ENCODE measurements at places on chromosomes 5 and 9.

DNA sequence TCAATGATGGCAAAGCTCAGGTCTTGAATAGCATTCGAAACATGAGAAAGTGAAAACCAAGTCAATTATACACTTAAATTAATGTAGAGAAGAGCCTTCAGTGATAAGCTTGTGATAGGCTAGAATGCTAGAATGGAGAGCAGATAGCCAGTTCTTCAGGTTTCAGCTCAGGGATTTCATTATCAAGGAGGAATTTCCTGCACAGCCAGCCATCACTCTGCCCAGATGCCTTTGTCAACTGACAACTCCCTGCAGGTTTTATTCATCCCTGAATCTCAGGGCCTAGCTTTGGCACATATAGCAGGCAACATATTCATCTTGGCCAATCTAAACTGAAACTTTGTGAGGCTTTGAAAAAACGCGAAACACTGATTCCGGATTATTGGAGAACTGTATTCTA, 199.3 kb upstream of the CDH6 start:
- DNase-seq: no peak

DNA sequence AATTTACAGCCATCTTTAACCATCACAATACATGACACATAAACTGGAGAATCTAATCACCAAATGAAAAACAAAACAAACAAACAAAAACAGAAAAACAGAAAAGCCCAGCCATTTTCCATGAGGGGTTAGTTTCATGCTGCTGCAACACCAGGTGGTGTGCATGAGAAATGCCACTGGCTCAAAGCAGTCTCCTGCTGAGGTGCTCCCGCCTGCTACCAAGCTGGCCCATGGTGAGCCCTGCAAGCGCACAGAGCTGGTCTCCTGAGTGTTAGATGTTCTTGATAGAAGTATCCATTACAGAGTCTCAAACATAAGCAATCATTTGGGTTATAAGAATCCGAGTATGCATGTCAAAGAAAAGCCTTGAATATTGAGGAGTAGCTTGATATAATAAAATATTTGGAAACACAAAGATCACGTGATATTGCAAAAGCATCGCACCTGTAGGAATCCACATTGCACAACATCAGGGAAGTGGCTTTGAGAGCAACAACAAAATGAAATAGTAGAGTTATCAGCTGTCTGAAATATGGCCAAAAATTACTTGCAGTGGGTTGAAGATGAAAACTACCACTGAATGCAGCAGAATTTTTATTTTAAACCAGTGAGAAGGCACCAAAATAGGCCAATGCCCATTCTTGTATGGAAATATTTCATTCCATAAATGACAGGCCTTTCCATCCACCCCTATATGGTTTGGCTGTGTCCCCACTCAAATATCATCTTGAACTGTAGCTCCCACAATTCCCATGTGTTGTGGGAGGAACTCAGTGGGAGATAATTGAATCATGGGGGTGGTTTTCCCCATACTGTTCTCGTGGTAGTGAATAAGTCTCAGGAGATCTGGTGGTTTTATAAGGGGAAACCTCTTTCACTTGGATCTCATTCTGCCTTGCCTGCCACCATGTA, 194.8 kb downstream of the SYK start:
- no peak for DNase-seq

GRCh38 chr5:158484150-158484549, 615.6 kb downstream of the EBF1 start:
- no peak for DNase-seq

DNA sequence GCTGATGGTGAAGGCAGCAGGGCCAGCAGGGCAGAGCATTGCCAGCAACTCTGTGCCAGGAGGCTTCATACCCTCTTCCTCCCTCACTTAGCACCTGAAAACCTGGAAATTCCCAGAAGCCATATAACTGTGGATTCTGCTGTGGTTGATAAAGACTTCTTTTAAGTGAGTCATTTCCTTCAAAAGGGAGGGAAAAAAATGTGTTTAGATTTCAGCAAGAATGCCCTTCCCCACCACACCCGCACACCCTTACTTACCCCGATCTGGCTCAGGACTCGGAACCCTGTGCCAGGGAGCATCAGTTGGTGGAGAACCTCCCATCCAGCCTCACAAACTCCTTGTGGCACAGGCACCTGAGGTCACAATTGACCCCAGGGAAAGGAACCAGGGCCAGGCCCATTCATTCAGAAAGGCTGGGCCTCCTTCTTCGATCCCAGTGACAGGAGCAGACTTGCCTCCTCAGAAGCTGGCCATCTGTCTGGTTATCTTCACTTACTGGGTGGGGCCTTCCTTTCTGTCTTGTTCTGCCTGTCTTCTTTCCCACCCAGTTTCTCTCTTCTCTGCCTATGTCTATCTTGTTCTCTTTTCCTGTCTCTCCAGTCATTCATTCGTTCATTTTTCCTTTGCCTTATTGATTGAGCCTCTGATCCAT, 62.6 kb downstream of the PLAC8L1 start:
- peak; percentile 75 for DNase-seq

DNA sequence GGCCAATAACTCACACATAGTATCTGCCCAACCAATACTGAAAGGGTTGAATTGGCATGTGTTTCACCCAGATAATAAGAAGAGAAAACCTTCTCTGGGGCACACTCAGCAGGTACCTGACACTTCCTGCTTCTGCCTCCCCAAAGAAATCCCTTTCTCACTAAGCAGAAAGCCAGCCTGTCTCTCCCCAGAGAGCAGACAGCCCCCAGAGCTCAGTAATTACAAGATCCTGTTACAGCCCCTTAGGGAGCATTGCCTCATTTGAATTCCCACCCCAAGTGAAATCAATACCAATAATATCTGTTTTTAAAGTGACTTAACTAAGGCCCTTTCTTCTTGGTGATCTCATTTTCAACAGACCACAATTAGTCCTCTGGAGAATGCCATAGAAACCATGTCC, 38.5 kb upstream of the FOXI1 start:
- DNase-seq: no peak

DNA sequence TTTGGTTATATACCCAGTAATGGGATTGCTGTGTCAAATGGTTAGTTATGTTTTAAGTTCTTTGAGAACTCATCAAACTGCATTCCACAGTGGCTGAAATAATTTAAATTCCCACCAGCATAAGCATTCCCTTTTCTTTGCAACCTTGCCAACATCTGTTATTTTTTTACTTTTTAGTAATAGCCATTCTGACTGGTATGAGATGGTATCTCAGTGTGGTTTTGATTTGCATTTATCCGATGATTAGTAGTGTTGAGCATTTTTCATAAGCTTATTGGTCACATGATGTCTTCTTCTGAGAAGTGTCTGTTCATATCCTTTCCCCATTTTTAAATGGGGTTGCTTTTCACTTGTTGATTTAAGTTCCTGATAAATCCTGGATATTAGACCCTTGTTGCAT, 435.7 kb upstream of the RIOK2 start:
- DNase-seq: no peak

GRCh38 chr9:13920557-13920956, 393.4 kb downstream of the NFIB start:
- DNase-seq: no peak

DNA sequence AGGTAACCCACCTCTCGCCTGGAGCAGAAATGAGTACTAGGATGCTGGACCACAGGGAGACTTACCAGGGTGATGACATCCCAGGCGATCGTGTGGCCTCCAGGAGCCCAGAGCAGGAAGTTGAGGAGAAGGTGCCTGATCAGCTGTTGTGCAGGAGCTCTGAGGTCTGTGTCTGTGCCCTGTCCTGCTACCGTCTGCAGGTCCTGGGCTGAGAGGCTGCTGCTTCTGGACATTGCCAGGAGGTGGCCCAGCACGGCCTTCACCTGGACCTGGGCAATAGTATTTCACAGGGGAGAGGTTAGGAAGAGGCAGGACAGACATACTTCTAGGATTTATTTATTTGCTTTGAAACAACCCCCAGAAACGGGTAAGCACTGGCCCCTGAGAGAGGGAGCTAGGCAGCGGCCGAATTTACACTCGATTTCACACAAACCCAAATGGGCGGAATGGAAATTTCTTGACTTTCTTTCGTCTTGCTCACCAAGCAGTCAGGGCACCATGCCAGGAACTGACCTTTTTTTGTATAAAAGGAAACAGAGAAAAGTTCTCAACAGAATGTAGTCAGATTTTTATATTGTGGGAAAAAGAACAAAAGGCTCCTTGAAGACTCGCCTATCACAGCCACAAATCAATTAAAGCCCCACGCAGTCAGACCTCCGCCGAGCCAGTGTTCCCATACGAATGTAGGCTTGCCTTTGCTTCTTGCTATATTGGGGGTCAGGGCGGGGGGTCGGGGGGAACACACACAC, 210.3 kb downstream of the FANCC start:
- DNase-seq: no peak

GRCh38 chr9:109281518-109281917, 39.3 kb downstream of the EPB41L4B start:
- no peak for DNase-seq

DNA sequence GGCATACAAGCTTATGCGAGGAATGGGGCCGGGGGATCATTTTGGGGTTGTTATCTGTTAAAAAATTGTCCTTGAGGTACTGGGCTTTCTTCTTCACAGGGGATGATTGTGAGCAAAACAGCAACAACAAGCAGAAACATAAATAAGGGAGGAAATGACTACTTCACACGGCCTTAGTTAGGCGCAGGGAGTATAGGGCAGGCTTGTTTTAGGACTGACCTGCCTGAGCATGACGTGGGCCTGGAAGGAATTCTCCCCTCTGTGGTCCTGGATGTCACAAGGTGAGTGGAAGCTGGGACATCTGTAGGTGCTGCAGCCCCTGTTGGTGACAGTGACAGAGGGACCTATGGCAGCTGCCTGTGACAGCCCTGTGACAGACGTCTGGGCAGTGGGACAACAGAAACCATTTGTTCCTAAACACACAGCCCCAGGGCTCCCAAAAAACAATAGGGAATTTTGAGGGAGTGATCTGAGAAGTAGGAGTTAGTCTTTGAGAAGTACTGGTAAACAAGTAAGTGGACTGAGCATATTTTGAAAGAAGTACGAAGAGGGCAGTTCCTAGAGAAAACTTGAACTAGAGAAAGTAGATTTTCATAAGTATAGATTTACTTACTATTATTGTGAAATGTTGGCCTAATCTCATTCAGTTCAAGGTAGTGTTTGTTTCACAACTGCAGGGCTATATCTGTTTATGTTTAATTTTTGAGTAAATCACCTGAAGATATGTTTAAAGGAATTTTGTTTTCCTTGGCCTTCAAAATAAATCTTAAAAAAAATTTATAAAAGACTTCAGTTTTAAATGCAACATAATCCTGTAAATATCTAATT, 113.1 kb downstream of the KDM4C start:
- no peak for DNase-seq

- DNase-seq: no peak
Observed at GRCh38 chr5:45623832-45624231, 72.3 kb downstream of the HCN1 start.

GRCh38 chr9:31168161-31168560, 1216.3 kb upstream of the ACO1 start:
- no peak for DNase-seq

GRCh38 chr5:172453206-172453985, 929 bp downstream of the SH3PXD2B start:
- no peak for DNase-seq

GRCh38 chr9:137176302-137177182, 4.7 kb upstream of the TMEM210 start:
- DNase-seq: peak; percentile 36

DNA sequence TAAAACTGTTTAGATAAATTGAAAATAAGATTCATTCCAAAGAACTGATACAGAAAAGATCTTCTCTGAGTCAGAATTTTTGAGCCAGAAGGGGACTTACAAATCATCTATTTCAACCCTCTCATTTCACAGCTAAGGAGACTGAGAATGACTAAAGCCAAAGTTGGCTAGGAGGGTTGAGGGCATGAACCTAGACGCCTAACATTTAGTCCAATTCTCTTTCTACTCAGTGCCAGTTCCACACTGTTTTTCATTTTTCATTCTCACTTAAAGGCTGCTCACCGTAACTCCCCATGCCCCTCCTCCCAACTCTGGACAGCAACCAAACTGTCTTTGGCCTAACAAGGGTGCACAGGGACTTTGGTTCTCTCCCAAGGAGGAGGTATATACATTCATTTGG, 364.0 kb downstream of the NDUFS4 start:
- DNase-seq: no peak

DNA sequence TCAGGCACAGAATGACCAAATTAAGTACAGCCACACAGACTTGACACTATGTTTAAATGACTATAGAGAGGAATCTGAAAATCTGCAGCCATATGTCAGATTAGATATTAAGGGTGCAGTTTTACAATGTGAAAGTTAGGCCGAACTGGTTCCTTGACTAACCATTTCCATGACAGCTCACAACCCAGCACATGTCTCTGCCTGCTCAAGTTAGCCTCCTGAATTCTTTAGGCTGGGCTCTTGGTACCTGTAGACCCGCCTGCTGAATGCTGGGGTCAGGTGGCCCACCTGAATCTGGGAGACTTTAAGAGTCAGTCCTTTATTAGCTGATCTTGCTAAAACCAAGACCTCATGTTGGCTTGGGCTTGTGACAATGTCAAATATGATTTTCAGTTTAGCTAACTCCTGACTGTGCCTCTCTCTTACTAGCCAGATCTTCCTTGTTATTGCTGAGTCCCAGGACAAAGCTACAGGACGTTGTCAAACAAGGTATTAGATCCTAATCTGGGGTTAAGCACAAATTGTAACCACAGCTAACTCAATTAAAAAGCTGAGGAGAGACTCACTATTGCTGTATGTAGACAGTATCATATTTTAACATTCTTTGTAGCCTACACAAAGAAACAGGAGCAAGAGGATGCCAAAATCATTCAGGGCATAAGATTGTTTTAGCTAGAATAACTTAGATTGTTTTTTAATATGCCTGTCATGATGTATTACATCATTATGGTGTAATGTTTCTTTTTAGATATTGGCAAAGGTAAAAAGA, 490.9 kb downstream of the SEMA5A start:
- DNase-seq: no peak

DNA sequence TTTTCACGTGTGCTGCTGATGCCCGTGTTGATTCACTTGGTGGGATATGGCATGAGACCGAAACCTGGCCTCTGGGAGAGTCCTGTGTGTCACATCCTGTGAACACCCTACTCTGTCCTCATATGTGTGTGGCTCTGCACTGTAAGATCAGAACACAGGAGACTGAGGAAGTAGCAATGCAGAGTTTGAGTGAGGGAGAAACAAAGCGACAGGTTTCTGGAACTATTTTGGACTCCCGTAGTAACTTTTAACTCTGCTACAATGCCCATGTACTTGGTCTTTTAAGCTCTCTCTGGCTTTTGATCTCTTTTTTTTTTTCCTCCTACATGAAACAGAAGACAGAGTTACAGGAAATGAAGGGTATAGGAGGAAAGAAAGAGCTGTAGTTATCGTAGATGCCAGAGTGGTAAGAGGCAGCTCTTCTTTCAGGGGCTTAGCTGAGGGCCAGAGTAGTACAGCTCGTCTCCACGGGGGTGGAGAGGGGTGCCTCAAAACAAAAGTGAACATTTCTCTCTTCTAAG, 26.6 kb downstream of the GRAMD2B start:
- DNase-seq: no peak
